Stimulated activated CD8-positive, alpha-beta memory T cell treated with anti-CD3 and anti-CD28 coated beads, Interleukin-4, amount 100 ng/mL, for 1 hour (primary cell): ENCODE measurements at places on chromosomes 11 and 22.
A peak's percentile ranks its signal among the peaks of the same experiment; 100 is the strongest.

DNA sequence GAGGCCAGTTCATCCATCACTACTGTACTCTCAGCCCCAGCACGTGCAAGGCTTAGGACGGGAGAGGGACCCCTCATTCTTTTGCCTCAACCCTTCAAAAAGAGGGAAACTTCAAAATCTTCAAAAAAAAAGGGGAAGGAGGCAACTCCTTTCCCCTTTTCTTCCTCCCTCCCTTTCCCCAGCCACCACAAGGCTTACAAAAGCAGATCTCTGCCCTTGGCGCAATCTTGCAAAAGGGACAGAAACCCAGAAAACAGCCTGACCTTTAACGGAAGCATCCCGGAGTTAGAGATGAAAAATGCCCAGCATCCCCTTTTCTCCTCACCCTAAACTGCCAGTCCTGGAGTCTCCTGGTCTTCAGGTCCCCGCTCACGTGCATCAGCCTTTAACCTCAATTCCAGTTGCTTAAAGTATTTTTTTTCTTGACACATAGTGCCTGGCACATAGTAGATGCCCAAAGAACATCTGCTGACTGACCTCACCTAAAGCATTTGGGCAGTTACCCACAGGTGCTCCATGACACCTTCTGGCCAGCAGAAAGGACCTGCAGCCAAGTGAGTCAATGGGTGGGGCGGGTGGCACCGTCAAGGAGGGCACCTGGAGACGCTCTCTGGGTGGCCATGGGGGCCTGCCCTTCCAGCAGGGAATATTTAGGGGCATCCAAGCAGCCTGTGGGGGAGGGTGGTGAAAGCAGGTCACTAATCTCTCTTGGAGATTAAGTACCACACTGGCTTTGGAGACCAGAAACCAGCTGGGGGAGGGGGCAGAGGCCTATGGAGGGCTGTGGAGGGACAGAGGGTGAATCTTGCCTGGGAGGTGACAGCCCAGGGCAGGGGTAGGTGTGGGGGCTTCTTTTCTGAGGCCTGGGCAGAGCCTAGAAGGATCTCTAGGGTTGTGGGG, 16.3 kb downstream of the NECTIN1 start:
- DNase-seq = no peak

GRCh38 chr22:47618180-47619010, 855.9 kb downstream of the TBC1D22A start:
- DNase-seq = no peak

GRCh38 chr22:46165977-46166376, 15.7 kb downstream of the PPARA start:
- DNase-seq = no peak

DNA sequence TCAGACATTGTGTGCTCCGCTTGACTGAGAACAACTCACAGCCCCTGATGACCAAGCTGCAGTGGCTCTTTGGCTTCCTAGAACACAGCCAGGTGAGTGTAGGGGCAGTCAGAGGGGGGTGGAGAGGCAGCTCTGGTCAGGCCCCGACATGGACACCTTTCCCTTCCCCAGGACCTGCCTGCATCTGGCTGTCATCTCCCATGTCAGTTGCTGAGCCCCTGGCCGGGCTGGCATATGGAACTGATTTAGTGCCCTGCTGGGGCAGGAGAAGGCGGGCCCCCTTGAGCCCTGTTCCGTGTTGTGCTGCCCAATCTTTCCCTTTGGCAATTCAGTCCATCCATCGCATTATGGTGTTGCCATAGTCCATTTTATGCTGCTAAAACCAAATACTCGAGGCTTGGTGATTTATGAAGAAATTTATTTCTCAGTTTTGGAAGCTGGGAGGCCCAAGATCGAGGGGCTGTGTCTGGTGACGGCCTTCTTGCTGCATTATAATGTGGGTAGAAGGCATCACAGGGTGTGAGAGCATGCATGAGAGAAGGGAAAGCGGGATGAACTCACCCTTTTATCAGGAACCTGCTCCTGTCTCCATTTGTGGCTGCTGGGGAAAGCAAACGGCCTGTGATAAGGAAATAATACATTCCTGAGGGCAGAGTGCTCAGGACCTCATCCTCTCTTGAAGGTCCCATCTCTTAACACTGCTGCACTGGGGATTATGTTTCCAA, 19.0 kb downstream of the USP35 start:
- no peak for DNase-seq

GRCh38 chr11:68839054-68839865, 2.5 kb downstream of the CPT1A start:
- DNase-seq = peak; percentile 90

GRCh38 chr11:34165786-34166555, 60.5 kb downstream of the NAT10 start:
- DNase-seq = no peak

GRCh38 chr22:41417622-41418390, 28.8 kb downstream of the TOB2 start:
- DNase-seq = no peak

GRCh38 chr11:132734217-132734616, 798.1 kb downstream of the OPCML start:
- DNase-seq = no peak

DNA sequence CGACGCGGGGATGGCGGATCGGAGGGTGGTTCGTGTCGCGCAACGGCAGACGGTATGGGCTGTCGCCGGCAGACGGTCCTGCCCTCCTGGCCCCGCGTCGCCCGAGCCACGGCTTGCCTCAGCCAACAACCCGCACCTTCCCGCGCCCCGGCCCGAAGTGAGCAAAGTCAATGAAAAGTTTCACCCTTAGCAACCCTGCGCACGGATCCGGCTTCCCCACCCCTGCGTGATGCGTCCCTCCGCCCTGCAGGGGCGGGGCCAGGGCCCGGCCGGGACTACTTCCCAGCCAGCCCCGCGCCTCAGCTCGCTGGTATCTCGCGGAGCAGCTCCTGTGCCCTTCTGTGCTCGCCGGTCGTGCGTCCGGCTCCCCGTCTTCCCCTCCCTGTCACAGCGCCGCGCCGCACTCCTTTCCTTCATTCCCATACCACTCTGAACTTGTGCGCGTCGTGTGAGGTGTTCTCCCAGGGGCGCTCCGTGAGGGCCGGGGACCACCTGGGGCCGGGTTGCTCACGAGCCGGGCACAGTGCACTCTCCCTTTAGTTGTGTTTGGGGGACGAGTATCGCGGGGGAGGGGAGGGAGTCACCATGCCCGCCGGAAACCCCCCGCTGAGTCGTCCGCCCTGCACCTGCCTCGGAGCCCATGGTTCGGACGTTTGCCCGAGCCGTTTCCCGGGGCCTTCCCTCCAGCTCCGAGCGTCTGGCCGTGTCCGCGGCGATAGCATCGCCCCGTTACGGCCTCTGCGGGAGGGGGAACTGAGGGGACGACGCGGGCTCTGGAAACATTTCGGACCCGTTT, at the start of gene TOB2:
Gene TOB2, minus strand, starts transcription at position 163 of the 796 bp plus-strand sequence. CDS start 9,456 bp downstream, outside the sequence.
- DNase-seq = peak; percentile 80

DNA sequence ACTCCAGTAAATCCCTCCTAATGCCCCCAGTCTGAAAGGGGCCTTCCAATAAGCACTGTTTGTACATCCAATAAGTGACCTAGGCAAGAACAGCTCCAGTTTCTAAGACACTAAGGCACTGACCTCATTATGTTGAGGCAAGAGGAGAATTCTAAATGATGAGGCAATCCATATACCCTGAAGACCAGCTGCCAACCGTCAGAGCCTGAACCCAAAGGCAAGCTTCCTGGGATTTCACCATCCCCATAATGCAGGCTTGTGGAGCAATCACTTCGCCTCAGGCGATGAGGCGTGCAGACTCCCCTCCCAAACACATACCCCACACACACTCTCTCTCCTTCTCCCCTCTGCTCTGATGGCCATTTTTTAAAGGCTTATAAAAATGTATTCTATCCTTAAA, 49.5 kb downstream of the LGR4 start:
- no peak for DNase-seq

- DNase-seq = no peak
These were observed 5.9 kb downstream of the ARRB1 start for GRCh38 chr11:75345455-75346160.

- DNase-seq = no peak
These were observed 5.7 kb downstream of the AP2A2 start for GRCh38 chr11:931385-931784.

GRCh38 chr22:34849965-34850364, 216.0 kb upstream of the ISX start:
- DNase-seq = no peak
